Mammary epithelial cell (primary cell): ENCODE measurements at places on chromosomes 13 and 19. TPM values are rescaled to one million over a fixed set of nuclear protein-coding genes. Genes with fewer than 3 reads are reported as not detected.

ZIC2 gene
- total RNA-seq = 2.6 and 3.0 TPM in 2 replicates

ZNF583 gene
- 4.7 and 5.5 TPM in 2 replicates for total RNA-seq

WTIP gene
- total RNA-seq = 22.7 TPM

DNA sequence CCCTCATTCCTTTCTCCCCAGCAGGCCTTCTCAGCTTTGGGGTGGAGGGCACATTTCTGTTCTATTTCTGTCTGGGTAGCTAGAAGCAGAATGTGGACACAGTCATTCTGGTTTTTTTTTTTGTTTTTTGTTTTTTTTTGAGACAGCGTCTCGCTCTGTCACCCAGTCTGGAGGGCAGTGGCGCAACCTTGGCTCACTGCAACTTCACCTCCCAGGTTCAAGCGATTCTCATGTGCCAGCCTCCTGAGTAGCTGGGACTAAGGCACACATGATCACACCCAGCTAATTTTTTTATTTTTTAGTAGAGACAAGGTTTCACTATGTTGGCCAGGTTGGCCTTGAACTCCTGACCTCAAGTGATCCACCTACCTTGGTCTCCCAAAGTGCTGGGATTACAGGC lies 20.3 kb downstream of the CLPTM1 start:
- no peak for DNase-seq

- no peak for DNase-seq
Measured at GRCh38 chr13:40366119-40366518, 300.3 kb downstream of the FOXO1 start.

DNA sequence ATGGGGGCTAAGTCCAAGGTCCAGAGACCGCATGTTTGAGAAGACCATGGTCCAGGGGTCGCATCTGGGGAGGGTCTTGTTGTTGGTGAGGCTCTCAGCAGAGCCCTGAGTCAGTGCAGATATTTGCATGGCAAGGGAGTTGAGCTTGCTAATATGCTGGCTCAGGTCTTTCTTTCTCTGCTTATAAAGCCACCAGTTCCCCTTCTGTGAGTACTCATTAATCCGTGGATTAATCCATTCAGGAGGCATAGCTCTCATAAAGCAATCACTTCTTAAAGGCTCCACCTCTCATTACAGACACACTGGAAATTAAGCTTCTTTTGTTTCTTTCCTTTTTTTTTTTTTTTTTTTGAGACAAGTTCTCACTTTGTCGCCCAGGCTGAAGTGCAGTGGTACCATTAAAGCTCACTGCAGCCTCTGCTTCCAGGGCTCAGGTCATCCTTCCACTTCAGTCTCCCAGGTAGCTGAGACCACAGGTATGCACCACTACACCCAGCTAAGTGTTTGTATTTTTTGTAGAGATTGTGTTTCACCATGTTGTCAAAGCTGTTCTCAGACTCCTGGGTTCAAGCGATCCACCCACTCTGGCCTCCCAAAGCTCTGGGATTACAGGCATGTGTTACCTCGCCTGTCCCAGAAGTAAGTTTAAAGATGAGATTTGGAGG lies 216.4 kb downstream of the SLITRK5 start:
- no peak for DNase-seq

DNA sequence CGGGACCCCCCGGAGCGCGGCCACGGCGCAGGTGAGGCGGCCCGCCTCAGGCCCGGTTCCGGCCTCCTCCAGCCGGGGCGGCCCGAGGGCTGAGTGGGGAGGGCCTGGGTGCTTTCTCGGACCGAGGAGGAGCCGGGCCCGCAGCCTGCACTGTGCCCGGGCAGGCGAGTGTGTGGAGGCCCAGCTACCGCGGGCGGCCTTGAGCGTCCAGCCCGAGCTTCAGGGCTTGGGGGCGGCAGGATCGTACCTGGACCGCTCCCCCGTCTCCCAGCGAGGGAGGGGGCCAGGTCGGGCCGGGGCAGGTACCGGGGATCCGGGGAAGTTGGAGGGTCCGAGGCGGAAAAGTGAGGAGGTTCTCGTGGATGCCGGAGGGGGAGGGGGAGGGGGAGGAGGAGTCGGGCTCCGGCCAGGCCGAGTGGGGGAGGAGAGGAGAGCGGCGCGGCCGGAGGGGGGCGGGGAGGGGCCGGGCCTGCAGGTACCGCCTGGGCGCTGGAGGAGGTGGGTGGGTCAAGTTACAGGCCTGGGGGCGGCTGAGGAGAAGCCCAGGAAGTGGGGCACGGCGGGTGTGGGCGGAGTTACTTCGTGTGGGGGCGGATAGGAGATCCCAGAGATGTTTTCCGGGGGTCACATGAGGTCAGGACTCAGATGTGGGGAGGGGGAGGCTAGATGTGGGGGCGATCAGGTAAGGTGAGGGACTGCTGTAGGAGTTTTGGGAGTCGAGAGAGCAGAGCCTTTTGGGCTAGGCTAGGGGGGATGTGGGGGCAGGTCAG lies 545 bp downstream of the NACC1 start:
- DNase-seq = peak; percentile 42

DNA sequence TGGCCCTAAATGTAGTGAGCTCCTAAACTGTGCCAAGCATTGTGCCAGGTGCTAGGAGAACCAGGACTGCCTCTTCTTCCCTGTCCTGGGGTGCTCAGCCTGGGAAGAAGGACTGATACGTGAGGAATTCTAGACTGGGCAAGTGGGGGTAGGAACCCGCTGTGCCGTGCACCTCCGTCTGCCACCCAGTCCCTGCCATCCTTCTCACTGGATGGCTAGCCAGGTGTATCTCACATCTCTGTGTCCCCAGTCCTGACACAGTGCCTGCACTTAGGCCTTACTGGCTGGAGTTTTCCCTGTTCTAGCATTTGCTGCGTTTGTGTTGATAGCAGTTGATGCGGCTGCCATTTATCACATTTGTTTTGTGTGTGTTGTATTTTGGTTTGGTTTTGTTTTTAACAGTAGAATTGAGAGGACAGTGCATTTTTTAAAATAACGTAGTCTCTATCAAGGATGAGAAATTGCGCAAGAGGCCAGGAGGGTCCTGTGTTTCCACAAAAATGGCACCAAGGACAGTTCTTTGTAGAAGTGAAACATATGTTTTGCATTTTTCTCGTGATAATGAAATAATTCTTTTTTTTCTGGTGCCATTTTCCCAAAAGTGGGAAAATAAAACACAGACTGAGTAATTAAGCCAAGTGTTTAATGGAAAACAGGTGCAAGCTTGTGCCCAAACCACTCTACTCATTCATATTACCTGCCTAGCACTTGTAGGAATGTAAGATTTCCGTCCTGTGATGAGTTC lies 4.7 kb upstream of the GPR183 start:
- DNase-seq = no peak

DNA sequence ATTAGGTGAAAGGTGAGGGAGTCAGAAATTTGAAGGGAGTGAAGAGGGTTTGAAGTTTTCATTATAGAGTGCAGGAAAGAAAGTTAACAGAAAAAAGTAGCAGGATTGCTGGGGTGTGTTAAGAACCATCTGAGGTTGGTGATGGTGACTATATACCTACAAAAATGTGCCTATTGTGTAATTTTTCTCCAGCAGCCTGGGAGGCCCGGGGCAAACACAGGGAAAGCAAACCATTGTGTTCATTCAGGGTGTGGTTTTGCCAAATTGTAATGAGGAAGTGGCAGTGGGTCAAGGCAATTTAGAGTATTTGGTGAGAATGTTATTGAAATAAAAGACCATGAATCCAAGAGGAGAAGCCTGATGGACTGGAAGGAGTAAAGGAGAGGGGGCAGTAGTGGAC lies 8.2 kb upstream of the SUCLA2 start:
- peak; percentile 84 for DNase-seq
